ENCODE measurements at places on chromosomes 11 and 22.

GRCh38 chr11:128819198-128819597, 47.9 kb downstream of the KCNJ1 start:
- DNase-seq = no peak

DNA sequence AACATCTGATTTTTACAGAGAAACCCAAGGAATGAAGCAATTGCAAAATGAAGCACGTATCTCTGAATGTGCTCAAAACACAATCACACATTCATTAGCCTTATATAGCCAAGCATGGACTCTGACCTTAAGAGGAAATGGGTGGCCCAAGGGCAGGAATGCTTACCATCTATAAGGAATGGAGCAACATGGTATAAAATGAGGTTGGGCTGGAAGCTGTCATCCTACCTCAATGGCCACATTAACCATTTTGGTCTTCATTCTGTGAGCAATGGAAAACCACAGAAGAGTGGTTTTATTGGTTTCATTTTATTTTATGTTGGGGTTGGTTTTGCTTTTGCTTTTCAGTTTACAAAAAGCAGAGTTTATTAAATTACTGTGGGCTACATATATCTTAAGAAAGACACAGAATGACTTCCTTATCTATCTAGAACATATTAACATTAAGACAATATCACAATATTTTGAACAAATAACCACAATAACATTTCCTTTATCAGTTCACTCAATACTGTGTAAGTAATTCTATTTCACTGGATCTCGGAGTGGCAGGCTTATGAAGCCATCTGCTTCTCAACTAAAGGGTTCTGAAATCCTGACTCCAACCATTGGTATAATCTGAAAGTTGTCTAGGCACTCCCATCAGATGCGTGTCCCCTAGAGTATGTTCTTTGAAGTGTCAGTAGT, 10.8 kb upstream of the MS4A13 start:
- no peak for DNase-seq

GRCh38 chr22:35781898-35782297, 64.2 kb downstream of the APOL5 start:
- DNase-seq = no peak

DNA sequence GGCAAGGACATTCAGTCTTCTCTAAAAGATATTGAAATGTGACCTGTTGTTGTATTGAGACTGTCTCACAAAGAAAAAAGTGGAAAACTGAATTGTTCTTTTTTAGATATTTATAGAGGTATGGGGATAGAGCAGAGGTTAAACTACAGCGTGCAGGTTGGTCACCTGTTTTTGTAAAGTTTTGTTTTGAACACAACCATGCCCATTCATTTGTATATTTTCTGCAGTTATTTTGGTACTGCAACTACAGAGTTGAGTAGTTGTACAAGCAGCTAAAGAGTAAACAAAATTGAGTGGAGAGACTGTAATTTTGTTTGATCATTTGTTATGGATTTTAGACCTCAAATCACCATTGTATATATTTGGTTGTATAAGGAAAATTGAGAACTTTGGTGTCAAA, 11.3 kb downstream of the EED start:
- peak; percentile 34 for DNase-seq

DNA sequence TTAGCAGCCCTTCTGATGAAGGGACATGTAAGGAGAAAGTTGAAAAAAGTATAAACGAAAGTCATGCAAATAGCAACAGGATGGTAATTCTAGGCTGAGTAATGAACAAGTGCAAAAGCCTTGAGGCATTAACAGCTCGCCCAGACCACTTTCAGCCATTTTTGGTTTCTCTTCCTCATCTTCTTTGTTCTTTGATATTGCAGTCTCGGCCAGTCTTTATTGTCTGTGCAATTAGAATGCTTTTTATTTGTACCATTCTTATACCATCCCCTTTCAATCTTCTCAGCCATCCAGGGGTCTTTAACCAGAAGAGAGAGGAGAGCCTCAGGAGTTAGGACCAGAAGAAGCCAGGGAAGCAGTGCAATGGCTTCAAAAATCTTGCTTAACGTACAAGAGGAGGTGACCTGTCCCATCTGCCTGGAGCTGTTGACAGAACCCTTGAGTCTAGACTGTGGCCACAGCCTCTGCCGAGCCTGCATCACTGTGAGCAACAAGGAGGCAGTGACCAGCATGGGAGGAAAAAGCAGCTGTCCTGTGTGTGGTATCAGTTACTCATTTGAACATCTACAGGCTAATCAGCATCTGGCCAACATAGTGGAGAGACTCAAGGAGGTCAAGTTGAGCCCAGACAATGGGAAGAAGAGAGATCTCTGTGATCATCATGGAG, 7.3 kb downstream of the TRIM34 start:
- DNase-seq = peak; percentile 69

- no peak for DNase-seq
Observed at GRCh38 chr11:71951741-71952310, 23.0 kb downstream of the RNF121 start.

GRCh38 chr11:6203327-6203726, 2.0 kb upstream of the C11orf42 start:
- no peak for DNase-seq

GRCh38 chr11:116680349-116681125, 92.2 kb downstream of the BUD13 start:
- DNase-seq = no peak

DNA sequence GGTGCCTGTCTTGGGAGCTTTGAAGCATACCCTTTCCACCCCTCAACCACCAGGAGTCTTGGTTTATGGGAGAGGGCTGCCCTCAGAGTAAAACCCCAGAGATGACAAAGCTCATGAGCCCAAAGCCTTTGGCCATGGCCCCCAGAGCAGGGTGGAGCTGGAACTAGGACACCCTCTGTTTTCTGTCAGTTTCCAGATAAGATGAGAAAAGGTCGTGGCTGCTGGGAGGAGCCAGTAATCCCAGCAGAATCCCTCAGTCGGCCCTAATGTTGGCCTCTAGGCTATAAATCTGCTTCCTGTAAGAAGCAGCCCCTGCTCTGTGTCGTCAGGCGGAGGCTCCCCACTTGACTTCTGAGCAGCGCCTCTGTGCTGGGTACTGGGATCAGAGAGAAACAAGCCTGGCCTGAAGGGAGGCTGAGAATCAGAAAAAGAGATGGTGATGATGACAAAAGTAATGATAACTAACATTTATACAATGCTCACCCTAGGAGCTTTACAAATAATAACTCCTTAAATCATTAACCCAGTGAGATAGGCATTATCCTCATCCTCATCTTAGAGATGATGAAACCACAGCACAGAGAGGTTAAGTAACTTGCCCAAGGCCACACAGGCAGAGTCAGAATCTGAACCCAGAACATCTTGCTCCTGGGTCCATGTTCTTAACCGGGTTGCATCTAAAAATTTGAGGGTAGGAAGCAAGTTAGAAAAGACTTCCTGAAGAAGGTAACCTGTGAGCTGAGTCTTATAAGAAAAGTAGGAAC, 471.4 kb downstream of the SOX6 start:
- no peak for DNase-seq

DNA sequence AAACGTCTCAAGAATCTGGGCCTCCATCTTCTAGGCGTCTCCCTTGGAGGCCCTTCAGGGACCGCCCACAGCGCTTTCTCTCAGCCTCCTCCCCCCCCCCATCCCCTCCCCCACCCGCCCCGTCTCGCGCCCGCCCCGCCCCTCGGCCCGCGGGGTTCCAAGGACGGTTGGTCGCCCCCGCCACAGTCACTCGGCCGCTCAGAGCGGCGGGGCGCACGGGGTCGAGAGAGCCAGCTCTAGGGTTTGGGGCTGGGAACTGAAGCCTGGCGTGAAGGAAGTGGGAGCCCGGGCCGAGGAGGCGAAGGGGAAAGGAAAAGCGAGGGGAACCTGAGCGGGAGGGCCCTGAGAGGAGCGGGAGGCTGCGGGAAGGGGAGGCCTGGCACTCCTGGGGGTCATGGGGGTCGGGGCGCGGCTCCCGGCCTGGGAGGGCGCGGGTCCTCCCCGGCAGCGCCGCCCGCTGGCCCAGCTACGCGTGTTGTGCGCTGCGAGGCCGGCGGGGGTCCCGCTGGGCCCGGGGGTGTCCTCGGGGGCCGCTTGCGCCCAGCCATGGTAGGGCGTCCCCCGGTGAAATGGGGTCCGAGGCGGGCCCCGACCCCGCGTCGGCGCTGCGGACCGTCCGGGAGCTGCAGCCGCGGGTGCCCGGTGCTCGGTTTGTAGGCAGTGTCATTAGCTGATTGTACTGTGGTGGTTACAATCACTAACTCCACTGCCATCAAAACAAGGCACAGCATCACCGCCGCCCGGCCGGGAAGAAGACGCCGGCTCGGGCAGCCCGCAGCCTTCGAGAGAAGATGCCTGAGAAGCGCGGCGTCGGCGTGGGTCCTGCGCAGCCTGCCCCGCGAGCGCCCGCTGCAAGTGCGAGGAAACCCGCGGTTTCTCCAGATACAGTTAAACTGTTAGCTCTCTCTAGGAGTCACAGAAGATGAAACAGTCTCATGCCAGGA, at the start of gene BTG4:
BTG4 (minus strand) TSS at position 91 of the 944 bp plus-strand sequence. CDS start 13,610 bp downstream, outside the sequence.
- peak; percentile 28 for DNase-seq

GRCh38 chr22:23478175-23478574, 101.9 kb downstream of the IGLL1 start:
- DNase-seq = no peak

DNA sequence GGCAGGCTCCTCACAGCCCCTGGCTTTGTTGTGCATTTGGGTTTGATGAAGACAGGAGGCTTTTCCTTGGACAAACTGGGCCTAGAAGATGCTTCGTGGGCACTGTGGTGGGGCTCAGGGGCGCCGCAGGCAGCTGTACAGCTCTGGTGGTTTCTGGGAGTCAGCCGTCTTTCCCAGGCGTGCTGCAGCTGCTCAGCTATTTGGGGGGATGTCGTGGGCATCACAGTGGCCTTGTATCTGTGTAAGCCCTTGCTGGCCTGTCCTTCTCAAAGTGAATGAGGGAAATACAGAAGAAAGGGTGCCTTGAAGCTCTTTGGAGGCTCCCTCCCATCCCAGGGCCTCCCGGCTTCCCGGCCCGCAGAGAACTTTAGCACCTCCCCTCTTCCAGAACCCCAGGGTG, 89.5 kb downstream of the TBC1D22A start:
- no peak for DNase-seq

DNA sequence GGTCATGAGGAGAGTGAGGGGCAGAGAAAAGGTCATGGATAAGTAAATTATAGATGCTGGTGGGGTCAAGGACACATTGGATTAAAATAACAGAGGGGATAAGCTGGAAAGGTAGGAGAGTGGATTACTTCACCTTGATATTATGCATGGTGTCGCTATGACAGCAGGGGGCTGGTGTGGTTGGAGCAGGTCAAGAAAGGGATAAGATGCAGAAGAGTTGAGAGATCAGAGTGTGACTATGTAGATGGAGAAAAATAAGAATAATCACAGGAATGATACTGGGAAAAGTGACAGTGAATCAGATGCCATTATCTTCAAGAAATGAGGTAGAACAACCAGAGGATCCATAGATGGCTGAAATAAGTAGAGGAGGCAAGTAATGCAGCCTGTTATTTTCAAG, 29.4 kb upstream of the AMOTL1 start:
- DNase-seq = no peak

GRCh38 chr11:128886406-128887124, 4.6 kb upstream of the KCNJ5 start:
- DNase-seq = no peak

GRCh38 chr11:113615098-113615497, 91.0 kb downstream of the TMPRSS5 start:
- no peak for DNase-seq

DNA sequence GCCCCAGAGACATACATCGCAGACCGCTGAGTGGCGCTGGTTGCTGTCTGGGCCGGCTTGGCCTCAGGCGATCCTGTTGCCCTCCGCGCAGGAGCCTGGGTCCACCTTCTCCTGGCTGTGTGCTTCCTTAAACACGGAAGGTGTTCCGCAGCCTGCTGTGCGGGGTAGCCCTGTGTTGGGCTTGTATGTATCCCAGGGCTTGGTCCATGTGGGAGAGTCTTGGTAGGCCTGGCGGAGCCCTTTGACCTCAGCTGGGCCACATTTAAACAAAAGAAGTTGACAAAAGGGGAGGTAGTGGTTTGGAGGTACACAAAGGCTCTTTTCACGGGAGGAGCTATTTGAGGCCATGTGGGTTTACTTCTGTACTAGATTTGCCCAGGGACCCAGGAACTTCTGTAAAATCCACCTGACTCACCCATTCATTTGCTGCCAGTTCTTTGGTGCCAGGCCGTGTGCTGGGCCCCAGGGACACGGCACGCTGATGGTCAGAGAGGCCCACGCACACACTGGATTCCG, 11.0 kb upstream of the GRAMD4 start:
- no peak for DNase-seq

GRCh38 chr11:100639140-100639539, 47.9 kb upstream of the ARHGAP42 start:
- DNase-seq = no peak

DNA sequence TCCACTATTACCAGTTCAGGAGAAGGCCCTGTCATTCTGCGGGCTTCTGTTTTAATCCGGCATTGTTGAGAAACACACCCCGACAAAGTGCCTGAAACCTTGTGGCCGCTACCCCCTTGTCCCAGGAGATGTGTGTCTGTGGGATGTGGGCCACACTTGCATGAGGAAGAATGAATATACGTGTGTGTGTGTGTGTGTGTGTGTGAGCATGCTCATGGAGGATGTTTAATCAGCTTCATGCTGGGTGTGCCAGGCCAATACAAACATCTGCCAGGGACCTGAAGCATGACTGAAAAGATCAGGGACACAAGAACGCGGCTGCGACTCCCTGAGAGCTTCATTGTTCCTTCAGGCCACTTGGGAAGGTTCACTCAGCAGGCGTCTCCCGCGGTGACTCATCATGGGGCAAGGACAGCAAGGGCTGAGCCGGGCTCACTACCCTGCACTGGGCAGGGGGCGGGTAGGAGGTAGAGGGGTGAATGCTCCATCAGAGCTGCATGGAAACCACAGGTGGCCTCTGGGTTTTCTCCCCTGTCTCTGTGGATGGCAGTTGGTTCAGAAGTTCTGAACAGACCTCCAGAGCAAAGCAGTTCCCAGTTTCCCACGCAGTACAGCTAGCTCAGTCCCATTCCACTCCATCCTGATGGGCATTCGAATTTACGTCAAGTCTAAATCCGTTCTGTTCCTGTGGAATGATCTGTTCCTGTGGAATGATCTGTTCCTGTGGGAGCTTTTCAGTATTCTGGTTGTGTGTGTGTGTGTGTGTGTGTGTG, 7.0 kb upstream of the MALAT1 start:
- DNase-seq = peak; percentile 15

DNA sequence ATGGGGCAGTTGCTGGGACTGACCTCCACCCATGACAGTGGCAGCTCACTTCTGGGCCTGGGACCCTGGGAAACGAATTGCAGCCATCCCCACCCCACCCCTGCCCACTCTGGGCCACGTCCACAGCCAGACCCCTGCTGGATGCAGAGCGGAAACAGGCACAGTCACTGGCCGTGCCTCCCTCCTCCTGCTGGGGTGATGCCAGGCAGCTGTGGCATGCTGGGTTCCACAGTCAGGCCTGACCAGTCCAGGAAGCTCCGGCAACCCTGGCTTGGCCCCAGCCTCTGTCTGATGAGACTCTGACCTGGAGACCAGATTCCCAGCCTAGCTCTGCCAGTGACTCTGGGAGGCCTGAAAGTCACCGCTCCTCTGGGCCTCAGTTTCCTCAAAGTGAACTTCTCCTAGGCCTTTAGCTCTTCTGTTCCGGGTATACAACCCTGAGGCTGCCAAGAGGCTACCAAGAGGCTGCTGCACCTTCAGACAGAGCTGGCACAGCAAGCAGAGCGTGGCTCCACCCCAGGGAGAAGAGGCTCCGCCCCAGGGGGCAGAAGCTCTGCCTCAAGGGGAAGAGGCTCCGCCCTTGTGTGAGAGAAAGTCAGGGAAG, 8.9 kb downstream of the SULT4A1 start:
- DNase-seq = no peak

- no peak for DNase-seq
Observed at GRCh38 chr22:35071784-35072183, 5.8 kb downstream of the ISX start.
